ENCODE measurements at places on chromosomes 5 and 9. TPM values are rescaled to one million over a fixed set of nuclear protein-coding genes. Genes with fewer than 3 reads are reported as not detected.

CRHBP gene
- total RNA-seq = 3.5 TPM

GARIN3 gene
- not detected for total RNA-seq

PCDHB7 gene
- under 0.01 TPM for total RNA-seq

CCNJL gene
- 0.15 TPM for total RNA-seq

GMCL2 gene
- not detected for total RNA-seq
